Kidney (tissue), 22 donors: ENCODE measurements at places on chromosomes 5 and 9. TPM values are rescaled to one million over a fixed set of nuclear protein-coding genes. Genes with fewer than 3 reads are reported as not detected.
A peak's percentile ranks its signal among the peaks of the same experiment; 100 is the strongest.

IL33 gene
- 22.7 TPM for total RNA-seq

DNA sequence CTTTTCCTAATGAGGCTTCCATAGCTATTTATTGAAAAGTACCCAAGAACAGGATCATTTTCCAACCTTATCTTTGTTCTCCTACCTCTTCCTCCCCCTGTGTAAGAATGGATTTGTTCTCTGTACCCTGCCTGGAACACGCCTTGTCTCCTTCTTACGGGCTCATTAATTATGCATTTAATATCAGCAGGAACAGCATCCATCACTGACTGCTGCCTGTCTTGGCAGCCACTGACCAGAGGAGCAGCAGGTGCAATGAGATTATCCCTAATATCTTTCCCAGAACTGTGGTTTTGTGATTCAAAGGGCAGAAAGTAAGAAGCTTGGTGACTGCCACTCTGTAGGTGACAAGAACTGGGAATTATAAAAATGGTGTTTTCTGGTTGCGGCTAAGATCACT lies 19.3 kb upstream of the INSYN2B start:
- no peak for DNase-seq

- no peak for DNase-seq
These were observed 31.6 kb upstream of the ELL2 start for GRCh38 chr5:95993266-95993665.

WDR70 gene
- 32.3 TPM for total RNA-seq

DNA sequence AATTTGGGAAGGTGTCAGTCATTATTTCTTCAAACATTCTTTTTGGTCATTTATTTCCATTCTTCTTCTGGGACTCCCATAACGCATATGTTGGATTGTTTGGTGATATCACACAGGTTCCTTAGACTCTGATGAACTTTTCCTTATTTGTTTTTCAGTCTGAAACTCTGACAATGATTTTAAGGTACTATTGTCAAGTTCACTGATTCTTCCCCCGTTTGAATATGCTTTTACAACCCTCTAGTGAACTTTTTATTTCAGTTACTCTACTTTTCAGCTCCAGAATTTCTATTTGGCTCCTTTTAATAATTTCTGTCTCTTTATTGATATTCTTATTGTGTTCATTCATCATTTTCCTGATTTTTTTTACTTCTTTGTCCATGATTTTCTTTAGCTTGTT lies 92.5 kb upstream of the RORB start:
- DNase-seq = no peak

GRCh38 chr5:174376726-174377373 lies 331.3 kb downstream of the NSG2 start:
- no peak for DNase-seq

ADAMTS16 gene
- total RNA-seq = 7.5 TPM

- no peak for DNase-seq
These were observed 121.4 kb downstream of the NFIB start for GRCh38 chr9:14192556-14192955.

GRCh38 chr5:156197042-156197635 lies 129.8 kb upstream of the SGCD start:
- DNase-seq = no peak

- DNase-seq = no peak
These were observed 29.2 kb upstream of the NEK6 start for GRCh38 chr9:124228516-124228915.

DNA sequence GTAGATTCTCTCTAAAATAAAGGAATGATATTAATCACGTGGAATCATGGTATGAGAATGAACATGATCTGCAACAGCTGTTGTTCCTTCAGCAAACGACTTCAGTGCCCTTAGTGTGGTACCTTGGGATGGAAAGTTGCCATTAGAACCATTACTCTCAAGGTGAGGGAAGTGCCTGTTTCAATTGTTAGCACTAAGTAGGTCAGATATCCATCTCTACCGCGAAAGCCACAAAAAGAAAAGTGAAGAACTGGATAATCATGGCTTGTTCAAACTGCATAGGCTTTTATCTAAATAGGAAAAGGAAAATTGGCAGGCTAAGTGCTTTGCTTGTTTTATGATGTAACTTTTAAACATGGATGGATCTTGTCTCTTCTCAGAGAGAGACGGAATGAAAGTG lies 380.7 kb downstream of the MRPS30 start:
- no peak for DNase-seq

GRCh38 chr9:91807643-91808246 lies 142.3 kb downstream of the ROR2 start:
- no peak for DNase-seq

DNA sequence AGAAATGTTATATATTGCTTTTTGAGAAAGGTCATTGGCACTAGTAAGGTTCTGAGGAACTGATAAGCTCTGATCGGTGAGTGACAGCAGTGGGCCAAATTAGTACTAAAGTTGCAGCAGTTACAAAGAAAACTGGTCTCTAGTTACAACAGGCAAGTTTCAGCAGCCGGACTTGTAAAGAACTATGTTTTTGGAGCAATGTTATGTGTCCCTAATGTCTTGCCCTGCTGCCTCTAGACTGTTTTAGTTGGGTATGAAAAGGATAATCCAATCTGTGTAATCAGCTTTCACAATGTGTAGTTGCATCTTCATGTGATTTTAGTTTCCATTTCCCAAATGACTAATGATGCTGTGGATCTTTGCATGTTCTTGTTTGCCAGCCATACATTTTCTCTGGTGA lies 113.5 kb downstream of the CAMK4 start:
- no peak for DNase-seq

- DNase-seq = no peak
These were observed 8.2 kb upstream of the FST start for GRCh38 chr5:53472279-53472678.

- no peak for DNase-seq
These were observed 243.1 kb upstream of the RFX3 start for GRCh38 chr9:3768712-3769457.

BARHL1 gene
- total RNA-seq = not detected

DNA sequence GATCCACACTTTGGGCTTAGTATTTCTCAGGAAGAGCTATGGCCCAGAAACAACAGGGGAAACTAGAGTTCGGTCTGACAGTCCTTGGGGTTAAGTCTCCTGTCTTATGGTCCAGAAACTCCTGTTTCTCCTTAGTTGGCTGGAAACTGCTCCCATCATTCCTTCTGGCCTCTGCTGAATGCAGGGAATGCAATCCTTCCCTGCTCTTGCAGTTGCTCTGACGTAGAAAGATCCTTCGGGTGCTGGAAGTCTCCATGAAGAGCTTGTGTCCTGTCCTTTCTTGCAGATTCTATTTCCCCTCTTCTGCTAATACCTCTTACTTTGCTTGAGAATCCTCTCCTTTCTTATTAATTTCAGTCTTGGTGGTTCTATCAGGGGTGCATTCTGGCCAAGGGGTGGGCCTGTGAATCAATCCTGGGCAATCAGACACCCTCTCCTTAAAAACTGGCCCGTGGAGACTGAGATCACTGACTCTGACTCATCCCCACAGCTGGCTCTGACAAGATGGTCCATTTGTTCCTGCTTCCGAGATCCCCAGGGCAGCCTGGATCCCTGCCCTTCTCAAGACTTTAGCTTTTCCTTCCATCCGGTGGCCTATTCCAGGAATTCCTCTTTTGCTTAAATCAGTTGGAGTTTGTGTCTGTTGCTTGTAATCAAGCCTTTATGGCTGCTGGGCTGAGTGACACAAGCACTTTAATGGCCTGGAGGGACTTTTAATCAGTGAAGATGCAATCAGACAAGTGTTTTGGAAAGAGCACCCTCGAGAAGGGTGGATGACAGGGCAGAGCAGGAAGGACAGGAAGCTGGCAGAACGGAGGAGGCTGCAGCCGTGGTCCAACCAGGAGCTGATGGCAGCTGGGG lies 23.7 kb downstream of the PTGS1 start:
- no peak for DNase-seq

FAM81B gene
- 1.9 TPM for total RNA-seq

DNA sequence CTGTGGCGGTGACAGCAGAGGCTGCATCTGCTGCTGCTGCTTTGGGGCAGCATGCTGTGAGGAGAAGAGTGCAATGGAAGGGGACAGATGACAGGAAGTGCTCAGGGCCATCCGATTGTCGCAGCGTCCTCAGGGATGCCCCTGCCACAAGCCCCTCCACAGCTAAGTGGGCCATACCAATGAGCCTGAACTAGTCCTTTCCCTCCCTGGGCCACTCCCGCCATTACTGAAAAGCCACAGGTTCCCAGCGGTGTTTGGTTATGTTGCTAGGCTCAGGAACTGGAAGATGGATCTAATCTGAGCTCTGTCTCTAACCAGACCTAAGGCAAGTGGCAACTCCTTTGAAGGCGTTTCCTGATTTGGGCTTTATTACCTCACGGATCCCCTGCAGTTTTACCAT lies 109.2 kb downstream of the GAPVD1 start:
- no peak for DNase-seq

- DNase-seq = peak; percentile 28
These were observed 1264.5 kb upstream of the ACO1 start for GRCh38 chr9:31119890-31120454.

ANKH gene
- 44.6 TPM for total RNA-seq

LEAP2 gene
- total RNA-seq = 1.5 TPM

C9 gene
- 4.5 TPM for total RNA-seq

- no peak for DNase-seq
These were observed 385.1 kb downstream of the CHSY3 start for GRCh38 chr5:130289132-130290088.

- DNase-seq = no peak
These were observed 33.8 kb upstream of the DTWD2 start for GRCh38 chr5:119022017-119022745.

- no peak for DNase-seq
These were observed 35.8 kb downstream of the VLDLR start for GRCh38 chr9:2657427-2657826.
